ENCODE measurements at places on chromosomes 13 and 19.
A peak's percentile ranks its signal among the peaks of the same experiment; 100 is the strongest.

- DNase-seq: no peak
Observed at GRCh38 chr19:33860312-33861090, 63.8 kb downstream of the KCTD15 start.

DNA sequence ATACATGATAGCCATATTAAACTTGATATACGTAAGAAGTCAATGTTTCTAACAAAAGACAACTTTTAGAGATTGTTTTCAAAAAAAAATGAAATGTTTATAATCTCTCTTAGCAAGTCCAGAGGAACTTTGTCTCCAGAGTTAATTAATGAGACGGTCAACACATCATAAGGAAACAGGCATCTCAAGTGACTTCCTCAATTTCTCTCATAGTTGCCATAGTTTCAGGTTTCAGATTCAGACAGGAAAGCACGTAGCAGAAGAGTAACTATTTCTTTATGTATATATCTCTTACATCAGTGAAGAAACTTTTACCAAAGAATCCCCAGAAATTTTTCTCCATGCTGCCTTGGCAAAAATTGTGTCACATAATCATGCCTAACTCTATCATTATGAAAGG is 159.6 kb upstream of the ATXN8OS start:
- DNase-seq: no peak

DNA sequence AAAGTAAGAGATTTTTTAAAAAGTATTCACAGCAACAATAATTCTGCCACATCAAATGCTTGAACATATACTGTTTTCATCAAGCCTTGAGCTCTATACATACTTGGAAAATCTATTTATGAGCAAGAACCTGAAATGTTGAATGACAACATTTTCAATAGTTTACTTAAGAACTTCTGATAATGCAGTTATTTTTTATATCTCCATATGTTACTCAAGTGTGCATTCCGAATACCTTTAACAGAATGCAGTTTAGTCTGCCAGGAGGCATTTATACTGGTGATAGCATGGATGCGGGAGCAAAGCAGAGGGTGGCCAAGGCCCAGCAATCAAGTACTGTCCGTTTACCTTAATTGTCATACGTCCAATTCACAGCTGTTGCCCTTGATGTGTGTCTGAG is 589.5 kb downstream of the KCTD12 start:
- DNase-seq: no peak

DNA sequence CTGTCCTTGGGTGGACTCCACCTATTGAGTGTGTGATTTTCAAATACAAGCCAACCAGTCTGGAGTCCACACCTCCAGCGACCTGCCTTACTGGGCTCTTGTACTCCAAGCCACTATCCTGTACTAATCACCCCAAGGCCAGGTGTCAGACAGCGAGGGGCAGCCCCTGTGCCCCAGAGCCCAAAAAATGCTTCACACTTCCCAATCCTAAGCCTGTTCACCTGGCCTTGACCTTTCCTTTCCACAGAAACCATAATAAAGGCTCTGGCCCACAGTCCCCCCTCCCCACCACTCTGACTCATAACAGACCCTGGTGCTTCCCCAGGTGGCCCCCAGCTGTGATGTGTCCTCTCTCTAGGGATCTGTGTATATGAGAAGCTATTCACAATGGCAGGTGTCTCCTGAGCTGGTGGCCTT is 3.9 kb downstream of the CD209 start:
- DNase-seq: no peak

DNA sequence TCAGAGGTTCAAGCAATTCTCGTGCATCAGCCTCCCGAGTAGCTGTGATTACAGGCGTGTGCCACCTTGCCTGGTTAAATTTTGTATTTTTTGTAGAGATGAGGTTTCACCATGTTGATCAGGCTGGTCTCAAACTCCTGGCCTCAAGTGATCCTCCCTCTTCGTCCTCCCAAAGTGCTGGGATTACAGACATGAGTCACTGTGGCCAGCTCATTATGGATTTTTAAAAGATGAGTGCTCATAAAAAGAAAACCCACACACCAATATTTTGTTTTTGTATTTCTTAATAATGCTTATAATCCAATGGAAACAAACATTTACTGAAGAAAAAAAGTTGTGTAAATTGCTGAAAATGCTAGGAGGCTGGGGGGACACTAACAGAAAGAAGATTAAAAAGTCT is 5.0 kb upstream of the MICU2 start:
- DNase-seq: no peak

DNA sequence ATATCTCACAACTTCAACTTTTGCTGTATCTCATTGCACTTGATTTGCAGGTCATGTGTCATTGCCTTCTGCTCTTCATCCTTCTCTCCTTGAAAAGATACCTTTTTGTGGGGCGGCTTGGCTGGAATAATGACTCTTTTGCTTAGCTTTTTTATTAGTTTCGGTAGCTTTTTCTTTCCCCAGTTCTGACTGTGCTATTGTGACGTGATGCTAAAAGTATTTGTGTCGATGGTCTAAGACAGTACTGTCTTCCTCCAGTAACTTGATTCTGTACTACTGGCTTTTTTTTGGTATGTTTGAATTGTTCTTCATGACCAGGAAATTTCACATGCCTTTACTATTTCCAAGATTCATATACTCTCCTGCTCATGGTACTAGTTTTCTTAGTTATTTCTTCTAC is 63.1 kb downstream of the SLITRK1 start:
- DNase-seq: no peak

DNA sequence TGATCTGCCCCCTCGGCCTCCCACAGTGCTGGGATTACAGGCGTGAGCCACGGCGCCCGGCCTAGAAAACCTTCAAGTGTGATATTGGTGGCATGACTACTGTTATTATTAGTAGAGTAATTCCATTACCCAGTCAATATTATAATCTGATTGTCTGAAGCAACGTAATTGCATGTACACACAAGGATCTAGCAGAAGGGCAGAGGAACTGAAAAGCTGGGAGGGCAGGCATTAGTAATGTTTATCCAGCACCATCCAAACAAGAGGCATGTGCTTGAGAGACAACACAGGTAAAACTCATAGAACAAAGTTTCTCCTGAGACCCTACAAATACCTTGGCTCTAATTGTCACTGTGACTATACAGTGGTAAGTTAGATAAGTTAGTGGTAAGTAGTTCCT is 56.2 kb upstream of the ITM2B start:
- DNase-seq: no peak

DNA sequence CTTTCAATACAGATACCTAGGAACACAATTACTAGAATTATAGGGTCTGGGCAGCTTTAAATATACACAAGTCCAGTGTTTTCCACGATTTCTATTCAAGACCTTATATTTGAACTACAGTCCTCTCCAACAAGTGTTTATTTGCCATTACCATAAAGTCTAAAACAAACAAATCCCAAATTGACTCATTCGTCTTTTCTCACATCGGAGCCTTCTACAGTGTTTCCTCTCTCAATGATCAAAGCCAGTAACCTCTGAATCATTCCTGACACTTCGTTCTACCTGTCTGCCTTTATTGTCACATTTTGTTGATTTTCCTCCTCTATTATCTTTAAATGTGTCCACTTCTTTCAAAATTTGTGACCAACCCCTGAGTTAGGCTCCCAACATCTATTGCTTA is 1356.5 kb upstream of the SLC10A2 start:
- no peak for DNase-seq

DNA sequence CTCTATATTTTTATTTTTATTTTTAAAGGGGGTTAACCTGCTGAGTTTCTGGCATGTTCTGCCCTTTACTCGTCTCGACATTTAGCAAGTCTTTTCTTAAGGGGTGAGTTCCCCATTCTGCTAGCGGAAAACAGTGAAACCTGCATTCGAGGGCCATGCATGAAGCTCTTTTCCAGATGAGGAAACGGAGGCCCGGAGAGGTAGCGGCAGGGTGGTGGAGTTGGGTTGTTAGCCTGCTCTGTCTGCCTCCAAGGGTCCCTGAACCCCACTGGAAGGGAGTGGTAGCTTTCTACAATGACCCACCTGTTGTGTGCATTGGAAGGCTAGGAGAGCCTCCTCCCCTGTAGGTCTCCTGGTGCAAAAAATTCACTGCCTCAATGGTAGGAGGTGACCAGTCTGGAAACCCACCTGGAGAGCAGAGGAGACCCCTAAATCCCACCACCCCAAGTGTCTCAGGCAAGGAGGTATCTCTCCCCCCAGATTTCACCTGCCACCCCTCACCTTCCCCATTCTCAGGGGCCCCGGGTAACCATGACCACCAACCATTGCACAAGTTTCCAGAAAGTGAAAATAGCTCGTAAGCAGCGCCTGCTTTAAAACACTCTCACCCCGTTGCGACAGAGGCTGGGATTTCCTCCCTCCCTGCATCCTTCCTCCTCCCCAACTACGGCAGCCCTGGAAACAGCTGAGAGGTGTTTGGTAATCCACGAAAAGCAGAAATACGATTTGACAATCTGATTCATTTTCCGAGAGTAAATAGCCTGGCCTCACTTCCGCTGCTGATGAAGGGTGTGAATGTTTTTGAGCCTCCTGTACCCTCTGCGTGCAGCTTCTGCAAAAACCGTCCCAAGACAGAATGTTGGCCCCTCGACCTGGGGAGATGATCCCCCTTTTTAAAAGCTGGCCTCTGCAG is 3.5 kb downstream of the KLF2 start:
- peak; percentile 39 for DNase-seq

DNA sequence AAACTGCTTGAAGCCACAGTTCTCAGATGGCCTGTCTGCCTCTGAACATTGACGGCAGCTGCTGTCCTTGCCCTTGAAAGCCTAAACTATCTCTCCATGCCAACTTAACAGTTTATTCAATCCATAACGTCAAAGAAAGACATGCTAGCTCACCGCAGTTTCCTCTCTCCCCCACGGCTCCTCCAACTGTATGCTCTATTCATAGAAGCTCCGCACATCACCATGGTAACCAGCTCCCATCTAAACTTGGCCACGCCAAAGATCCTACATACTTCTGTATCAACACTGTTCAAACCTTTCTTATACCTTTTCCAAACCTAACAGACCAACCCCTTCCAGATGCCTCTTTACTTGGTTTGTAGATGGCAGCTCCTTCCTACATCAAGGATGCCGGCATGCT is 48.6 kb downstream of the ZNF91 start:
- peak; percentile 74 for DNase-seq

GRCh38 chr13:23810685-23811240 is 78.4 kb downstream of the MIPEP start:
- no peak for DNase-seq

DNA sequence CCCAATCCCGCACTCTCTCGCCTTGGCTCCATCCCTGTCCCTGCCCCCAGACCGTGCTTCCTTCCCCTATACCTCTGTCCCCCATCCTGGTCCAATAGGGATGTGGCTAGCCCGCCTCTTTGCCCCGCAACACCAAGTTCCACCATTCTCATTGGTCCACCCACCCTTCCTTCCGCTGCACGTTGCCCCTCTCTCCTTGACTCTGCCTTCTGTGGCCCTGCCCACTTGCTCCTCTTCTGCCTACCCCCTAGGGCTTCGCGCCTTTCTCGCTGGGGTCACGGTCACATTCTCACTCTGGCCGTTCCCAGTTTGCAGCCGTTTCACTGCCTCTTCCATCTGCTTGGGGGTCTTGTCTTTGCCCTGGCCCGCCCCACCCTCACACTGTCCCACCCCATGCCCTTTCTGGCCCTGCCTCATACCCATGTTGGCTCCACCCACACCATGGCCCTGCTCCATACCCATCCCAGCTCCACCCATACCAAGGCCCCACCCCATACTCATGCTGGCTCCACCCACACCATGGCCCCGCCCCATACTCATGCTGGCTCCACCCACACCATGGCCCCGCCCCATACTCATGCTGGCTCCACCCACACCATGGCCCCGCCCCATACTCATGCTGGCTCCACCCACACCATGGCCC is 4.5 kb upstream of the ARHGAP45 start:
- DNase-seq: no peak

DNA sequence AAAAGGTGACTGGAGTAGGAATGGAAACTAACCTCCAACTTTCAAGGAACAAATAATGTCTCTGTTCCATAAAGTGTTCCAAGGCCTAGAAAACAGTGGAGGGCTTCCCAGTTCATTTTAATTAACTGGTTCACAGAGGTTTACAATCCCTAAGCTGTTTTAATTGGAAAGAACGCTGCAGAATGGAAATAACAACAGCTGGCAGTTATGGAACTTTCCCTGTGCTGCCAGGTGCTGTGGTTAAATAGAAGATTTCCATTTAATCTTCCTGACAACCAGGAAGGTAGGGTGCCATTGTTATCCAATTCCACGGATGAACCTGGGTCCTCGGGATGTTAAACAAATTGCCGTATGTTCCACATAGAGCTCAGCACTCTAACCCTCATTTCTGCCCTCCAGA is 22.2 kb upstream of the PEG3 start:
- no peak for DNase-seq

DNA sequence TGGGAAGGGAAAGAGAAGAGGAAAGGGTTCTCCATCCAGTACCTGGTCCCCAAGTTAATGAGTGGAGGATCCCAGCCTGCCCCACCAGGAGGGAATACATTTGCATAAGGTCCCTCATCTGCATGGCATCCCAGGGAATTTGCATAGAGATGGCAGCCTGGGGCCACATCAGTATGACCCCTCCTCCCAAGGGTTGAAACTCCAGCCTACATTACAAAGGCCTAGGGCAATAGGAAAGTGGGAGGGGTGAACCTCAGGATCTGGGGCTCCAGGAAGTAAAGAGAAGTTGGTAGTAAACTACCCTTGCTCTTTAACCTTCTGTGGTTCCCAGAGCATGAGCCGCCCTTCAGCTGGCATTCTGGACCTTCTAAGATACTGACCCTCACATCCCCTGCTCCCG is 6.8 kb upstream of the NECTIN2 start:
- DNase-seq: no peak

DNA sequence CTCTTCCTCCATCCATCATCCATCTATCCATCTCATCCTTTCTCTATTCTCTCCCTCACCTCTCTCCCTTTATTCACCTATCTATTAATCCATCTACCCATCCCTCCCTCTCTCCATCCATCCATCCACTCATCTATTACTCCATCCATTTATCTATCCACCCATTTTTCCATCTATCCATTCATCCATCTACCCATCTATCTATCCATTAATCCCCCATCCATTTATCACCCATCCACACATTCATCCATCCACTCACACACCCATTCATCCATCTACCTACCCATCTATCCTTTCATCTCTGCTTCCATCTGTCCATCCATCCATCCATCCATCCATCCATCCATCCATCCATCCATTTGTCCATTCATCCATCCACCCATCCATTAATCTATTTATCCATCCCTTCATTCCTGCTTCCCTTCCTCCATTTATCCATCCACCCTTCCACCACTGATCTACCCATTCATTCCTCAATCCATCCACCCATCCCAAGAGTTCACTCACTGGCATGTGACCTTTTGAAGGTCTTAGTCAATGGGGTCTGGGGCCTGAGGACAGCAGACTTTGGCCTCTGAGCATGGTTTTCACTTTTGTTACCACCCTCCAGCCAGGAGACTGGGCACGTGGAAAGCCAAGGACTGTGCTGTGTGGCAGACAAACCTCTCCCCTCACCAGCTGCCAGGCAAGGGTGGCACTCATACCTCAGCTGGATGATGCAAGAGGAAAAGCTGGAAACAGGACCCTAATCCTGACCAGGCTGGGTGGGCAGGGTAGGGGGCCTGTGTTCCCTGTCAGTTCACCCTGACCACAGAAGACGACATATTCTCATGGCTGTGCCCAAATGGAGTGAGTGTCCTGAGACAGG is 126.7 kb downstream of the URI1 start:
- no peak for DNase-seq

GRCh38 chr19:53007200-53007599 is 6.5 kb upstream of the ERVV-1 start:
- no peak for DNase-seq

Data from putamen (tissue), 1 donor.